ENCODE measurements at places on chromosomes 2 and 18. TPM values are rescaled to one million over a fixed set of nuclear protein-coding genes. Genes with fewer than 3 reads are reported as not detected.

DNA sequence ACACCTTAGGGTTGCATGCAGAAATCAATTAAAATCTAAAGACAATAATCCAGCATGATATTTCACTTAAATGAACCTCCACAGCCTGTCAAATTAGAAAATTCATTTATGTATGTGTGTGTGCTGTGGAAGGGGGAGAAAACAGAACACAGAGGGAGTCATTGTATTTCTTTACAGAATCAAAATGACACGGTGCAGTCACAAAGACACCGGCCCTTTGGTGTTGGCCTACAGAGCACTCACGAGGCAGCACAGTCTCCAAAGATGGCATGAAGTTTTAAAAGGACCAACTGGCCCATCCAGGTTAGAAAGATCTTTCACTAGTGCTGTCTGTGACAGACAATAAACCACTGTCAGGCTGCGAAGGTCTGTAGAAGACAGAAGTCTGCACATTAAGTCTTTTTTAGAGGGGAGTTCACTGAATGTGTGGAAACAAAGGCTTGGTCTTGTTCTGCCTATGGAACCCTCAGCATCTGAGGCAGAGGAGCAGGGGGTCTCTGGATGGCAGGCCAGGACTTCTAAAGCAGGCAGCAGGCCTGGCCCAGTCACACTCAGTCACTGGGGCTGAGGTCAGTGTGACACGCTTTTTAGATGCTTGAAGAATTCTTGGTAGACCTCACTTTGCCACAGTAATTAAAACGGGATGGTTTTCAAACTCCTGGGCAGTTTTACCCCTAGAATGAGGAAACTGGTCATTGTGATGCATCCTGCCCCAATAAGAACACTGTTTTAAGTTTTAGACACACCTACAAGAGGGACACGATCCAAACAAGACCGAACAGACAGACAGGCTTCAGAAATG, 184.9 kb downstream of the AFF3 start:
- no peak overlapping the region for H3K4me3 ChIP-seq
- H3K27ac ChIP-seq = peak overlapping the region; percentile 16
- H3K27me3 ChIP-seq = no peaks in the 10 kb centered on the region
- peaks cover 60% of the 10 kb centered on the region for H3K4me1 ChIP-seq
- DNase-seq = no peak

DNA sequence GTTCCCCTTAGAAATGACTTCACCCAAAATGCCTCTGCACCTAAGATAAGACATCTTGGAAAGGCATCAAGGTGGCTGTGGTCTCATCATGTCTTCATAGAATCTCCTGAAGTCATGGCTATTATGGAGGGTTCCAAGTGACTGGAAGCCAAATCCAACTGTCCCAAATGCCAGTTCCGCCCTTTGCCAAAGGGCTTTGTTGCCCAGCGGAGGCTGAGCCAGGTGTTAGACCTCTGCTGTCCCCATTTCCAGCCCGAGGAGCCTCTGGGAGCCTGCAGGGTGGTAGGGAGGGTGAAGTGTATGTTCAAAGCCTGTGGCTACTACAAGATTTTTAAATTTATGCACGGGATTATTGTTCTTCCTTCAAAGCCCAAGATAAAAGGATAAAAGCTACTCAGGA, 25.7 kb downstream of the RHOB start:
- no peak overlapping the region for H3K27ac ChIP-seq
- H3K36me3 ChIP-seq = no peaks in the 10 kb centered on the region
- H3K27me3 ChIP-seq = peaks cover 10% of the 10 kb centered on the region
- no peak overlapping the region for H3K4me3 ChIP-seq
- peaks cover 3% of the 10 kb centered on the region for H3K4me1 ChIP-seq
- DNase-seq = no peak

- H3K27me3 ChIP-seq = no peaks in the 10 kb centered on the region
- DNase-seq = no peak
- H3K4me3 ChIP-seq = no peak overlapping the region
- H3K36me3 ChIP-seq = no peaks in the 10 kb centered on the region
- H3K4me1 ChIP-seq = no peaks in the 10 kb centered on the region
These were observed 617.4 kb upstream of the POU3F3 start for GRCh38 chr2:104236491-104236890.

DNA sequence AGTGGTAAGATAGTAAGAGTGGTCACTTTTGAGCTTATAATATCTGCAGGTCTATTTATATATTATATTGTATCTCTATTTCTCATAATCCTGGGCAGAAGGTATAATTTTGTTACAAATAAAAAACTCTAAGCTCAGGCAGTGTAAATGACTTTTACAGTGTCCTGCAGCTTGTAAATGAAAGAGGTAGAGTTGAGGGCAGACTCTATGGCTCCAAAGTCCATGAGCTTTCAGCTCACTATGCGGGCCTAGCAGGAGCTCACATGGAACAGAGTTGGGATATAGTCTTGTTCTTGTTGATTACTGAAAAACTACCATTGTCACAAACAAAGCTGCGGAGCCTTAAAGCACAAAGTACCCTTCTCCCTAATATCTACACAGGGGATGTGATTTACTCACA, 361.4 kb downstream of the LNPK start:
- H3K27me3 ChIP-seq = no peaks in the 10 kb centered on the region
- H3K36me3 ChIP-seq = no peaks in the 10 kb centered on the region
- H3K27ac ChIP-seq = no peak overlapping the region
- H3K4me1 ChIP-seq = no peaks in the 10 kb centered on the region
- H3K4me3 ChIP-seq = no peak overlapping the region

GRCh38 chr18:55523001-55523400, 65.0 kb downstream of the TCF4 start:
- no peak overlapping the region for H3K4me3 ChIP-seq
- no peak overlapping the region for H3K27ac ChIP-seq
- H3K4me1 ChIP-seq = peaks cover 3% of the 10 kb centered on the region
- DNase-seq = no peak
- H3K36me3 ChIP-seq = no peaks in the 10 kb centered on the region

DNA sequence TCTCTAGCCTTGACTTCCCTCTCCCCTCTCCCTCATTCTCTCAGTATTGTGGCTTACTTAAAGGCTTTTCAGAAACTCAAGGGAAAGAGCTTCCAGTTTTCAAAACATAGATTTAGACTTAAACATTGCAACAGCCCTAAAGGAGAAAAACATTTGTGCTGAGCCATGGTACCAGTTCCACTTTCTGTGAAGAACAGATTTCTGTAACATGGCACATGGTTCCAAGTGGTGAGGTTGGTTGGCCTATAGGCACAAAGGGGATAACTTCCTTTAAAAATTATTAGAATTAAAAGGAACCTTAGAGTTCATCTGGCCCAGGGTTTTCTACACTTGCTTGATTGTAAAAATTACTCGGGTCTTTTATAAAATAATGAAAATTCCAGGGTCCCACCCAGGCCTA, 138.6 kb upstream of the CDCA7 start:
- H3K27ac ChIP-seq = no peak overlapping the region
- peaks cover 4% of the 10 kb centered on the region for H3K36me3 ChIP-seq
- no peak overlapping the region for H3K4me3 ChIP-seq
- DNase-seq = no peak
- no peaks in the 10 kb centered on the region for H3K4me1 ChIP-seq

- peaks cover 35% of the 10 kb centered on the region for H3K4me1 ChIP-seq
- peaks cover 9% of the 10 kb centered on the region for H3K27me3 ChIP-seq
- peak overlapping the region; percentile 79 for H3K4me3 ChIP-seq
- no peaks in the 10 kb centered on the region for H3K36me3 ChIP-seq
These were observed 44.2 kb downstream of the TGIF1 start for GRCh38 chr18:3494245-3494526.

- H3K27ac ChIP-seq = peak overlapping the region; percentile 15
- peaks cover 4% of the 10 kb centered on the region for H3K4me1 ChIP-seq
- no peaks in the 10 kb centered on the region for H3K36me3 ChIP-seq
- no peak for DNase-seq
- H3K27me3 ChIP-seq = no peaks in the 10 kb centered on the region
These were observed 151.6 kb downstream of the FSHR start for GRCh38 chr2:49002750-49003149.

The POTEC gene
- polyA plus RNA-seq = not detected

The CYS1 gene
- polyA plus RNA-seq = not detected

The ALPI gene
- polyA plus RNA-seq = not detected

The MYO5B gene
- polyA plus RNA-seq = not detected

The WDFY1 gene
- 25.3 TPM for polyA plus RNA-seq

The IL1RL1 gene
- polyA plus RNA-seq = not detected

All from naive B cell (primary cell).